ENCODE measurements at places on chromosomes 13 and 19. TPM values are rescaled to one million over a fixed set of nuclear protein-coding genes. Genes with fewer than 3 reads are reported as not detected.

AMH gene
- 3.5 TPM for total RNA-seq

DNA sequence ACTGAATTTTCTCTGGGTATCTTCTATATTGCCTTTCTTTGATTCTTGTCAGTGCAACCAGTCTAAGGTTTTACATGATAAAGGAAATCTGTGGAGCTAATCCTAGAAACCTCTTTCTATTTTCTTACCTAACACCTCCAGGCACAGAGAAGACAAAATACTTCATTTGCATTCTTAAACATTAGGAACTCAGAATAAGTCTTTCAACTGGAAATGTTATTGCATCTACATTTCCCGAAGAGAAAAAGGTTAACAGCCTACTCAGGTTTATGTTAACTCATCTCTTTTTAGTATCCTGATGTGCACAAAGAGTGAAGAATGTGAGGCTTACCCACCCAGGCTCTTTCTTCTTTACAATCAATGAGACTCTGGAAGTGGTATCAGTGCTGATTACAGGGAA, 106.7 kb downstream of the PCCA start:
- H3K4me1 ChIP-seq = no peaks in the 10 kb centered on the region
- no peaks in the 10 kb centered on the region for H3K36me3 ChIP-seq
- H3K4me3 ChIP-seq = no peak overlapping the region
- DNase-seq = no peak

- H3K4me1 ChIP-seq = no peaks in the 10 kb centered on the region
- no peaks in the 10 kb centered on the region for H3K36me3 ChIP-seq
- H3K4me3 ChIP-seq = no peak overlapping the region
- H3K27ac ChIP-seq = peak overlapping the region; percentile 42
- no peaks in the 10 kb centered on the region for H3K27me3 ChIP-seq
Observed at GRCh38 chr13:39527961-39528660, 74.9 kb downstream of the LHFPL6 start.

- no peaks in the 10 kb centered on the region for H3K36me3 ChIP-seq
- H3K27me3 ChIP-seq = no peaks in the 10 kb centered on the region
- no peak overlapping the region for H3K4me3 ChIP-seq
- no peaks in the 10 kb centered on the region for H3K4me1 ChIP-seq
- H3K27ac ChIP-seq = no peak overlapping the region
Observed at GRCh38 chr13:50921706-50922105, 12.1 kb downstream of the RNASEH2B start.

DNA sequence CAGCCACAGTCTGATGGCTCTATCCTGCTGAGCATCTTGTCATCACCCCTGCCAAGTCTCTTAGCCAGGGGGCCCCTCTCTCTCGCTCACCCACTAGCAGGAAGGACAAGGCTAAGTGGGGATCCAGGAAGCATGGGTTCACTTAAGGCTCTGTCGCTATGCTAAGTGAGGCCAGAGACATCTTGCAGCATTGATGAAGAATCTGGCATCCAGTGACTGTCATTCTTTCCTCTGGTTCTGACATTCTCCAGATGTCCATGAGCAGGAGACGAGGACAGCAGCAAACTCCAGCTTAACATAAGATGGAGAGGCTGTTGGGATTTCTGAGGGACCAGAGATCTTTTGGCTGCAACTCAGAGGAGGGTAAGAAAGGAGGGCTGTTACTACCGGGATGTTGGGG, 230.2 kb downstream of the TSHZ3 start:
- no peak overlapping the region for H3K4me3 ChIP-seq
- no peak overlapping the region for H3K27ac ChIP-seq
- no peak for DNase-seq
- H3K27me3 ChIP-seq = no peaks in the 10 kb centered on the region
- no peaks in the 10 kb centered on the region for H3K36me3 ChIP-seq

GRCh38 chr13:37070956-37071355, 11.5 kb upstream of the SUPT20H start:
- no peaks in the 10 kb centered on the region for H3K4me1 ChIP-seq
- no peak overlapping the region for H3K4me3 ChIP-seq
- H3K27me3 ChIP-seq = no peaks in the 10 kb centered on the region
- no peak for DNase-seq
- H3K36me3 ChIP-seq = no peaks in the 10 kb centered on the region
